Activated CD8-positive, alpha-beta T cell treated with anti-CD3 and anti-CD28 coated beads for 36 hours (primary cell): ENCODE measurements at places on chromosomes 4 and X. TPM values are rescaled to one million over a fixed set of nuclear protein-coding genes. Genes with fewer than 3 reads are reported as not detected.

FRMPD3 gene
- total RNA-seq: not detected

DUSP21 gene
- not detected for total RNA-seq

CAMK2D gene
- total RNA-seq: 62.8 TPM

TXK gene
- 20.6 TPM for total RNA-seq

SLIT2 gene
- total RNA-seq: not detected

IQCM gene
- total RNA-seq: not detected

HSFX3 gene
- total RNA-seq: not detected

AFM gene
- not detected for total RNA-seq

ARL13A gene
- total RNA-seq: not detected

- no peak for DNase-seq
Observed at GRCh38 chrX:70066646-70067045, 4.4 kb downstream of the OTUD6A start.

DNA sequence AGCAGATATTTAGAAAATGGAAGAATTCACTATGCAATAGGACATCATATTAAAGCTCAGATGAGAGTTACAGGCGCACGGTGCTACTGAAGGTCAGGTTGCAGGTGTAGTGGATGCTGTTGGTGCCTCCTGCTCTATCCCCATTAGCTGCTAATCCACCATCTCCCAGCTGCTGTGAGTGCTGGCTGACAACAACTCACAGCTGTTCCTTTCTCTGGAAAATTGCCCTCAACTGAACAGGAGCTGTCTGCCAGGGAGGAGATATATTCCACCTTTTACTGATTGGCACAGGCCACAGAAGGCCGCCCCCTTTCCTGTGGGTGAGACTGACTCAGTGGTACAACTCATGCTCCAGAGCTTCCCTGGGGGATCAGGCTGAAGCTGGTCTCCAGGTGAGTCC is 48.7 kb downstream of the UCHL1 start:
- DNase-seq: no peak

GRCh38 chr4:185128272-185129119 is 14.6 kb upstream of the SLC25A4 start:
- peak; percentile 31 for DNase-seq

DNA sequence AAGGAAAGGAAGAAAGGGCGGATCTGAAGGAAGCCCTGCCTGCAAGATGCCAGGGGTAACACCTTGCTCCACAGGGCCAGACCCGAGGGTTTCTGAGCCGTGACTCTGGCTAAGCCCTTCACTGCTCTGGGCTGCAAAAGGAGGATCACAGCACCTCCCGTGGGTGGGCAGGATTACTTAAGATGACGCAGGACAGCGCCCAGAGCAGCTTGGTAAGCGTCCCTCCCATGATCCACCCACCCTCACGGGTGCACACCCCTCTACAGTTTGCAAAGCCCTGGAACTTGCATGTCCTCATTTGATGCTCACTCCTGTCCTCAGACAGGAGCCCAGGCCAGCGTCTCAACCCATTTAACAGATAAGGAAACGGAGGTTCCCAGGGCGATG is 64.9 kb downstream of the CRMP1 start:
- no peak for DNase-seq

DNA sequence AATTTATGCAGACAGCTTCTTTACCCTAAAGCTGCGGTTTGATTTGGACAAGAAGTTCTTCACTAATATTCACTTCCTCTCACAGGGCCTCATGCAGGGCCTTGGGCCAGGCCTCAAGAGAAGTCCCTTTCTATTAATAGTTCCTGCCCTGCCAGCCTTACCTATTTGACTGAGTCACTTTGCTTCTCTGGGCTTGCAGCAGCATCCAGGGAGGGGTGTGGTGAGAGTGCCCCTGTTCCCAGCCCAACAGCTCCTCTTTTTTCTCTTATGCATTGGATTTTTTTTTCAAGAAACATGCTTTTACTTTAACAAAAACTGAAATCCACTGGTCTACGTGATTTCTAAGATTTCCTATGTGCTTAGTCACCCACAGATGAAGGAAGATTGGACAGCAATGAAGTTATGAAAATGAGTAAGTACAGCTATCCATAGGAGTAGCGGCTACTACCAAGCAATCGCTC is 26.7 kb downstream of the FAM156B start:
- DNase-seq: no peak

DNA sequence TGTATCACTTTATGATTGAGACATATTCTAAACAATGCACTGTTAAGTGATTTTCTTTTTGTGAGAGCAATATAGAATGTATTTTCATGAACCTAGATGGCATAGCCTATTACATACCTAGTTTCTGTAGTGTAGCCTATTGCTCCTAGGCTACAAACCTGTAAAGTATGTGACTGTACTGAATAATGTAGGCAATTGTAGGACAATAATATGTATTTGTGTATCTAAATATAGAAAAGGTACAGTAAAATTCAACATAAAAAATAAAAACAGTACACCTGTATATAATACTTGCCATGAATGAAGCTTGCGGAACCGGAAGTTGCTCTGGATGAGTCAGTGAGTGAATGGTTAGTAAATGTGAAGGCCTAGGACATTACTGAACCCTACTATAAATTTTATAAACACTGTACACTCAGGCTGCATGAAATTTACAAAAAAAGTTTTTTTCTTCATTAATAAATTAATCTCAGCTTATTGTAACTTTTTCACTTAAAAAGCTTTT is 106.7 kb downstream of the VSIG4 start:
- no peak for DNase-seq

GRCh38 chrX:30957753-30958152 is 68.7 kb upstream of the TAB3 start:
- no peak for DNase-seq

DNA sequence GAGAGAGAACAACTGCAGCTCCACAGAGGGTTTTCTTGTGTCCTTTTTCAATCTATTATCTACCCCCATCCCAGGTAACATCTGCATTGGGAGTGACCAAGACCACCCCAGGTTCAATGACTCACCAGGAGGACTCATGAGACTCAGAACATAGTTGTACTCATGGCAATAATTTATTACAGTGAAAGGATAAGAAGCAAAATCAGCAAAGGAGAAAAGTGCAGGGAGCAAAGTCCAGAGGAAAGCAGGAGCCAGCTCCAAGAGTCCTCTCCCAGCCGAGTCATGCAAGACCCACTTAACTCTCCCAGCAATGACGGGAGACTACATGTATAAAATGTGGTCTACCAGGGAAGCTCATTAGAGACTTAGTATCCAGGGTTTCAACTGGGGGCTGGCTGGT is 129.5 kb upstream of the RBPJ start:
- no peak for DNase-seq

- DNase-seq: peak; percentile 84
Observed at GRCh38 chr4:24488399-24489164, 95.8 kb downstream of the DHX15 start.

GRCh38 chr4:2141022-2141761 is 82.1 kb downstream of the NAT8L start:
- no peak for DNase-seq

DNA sequence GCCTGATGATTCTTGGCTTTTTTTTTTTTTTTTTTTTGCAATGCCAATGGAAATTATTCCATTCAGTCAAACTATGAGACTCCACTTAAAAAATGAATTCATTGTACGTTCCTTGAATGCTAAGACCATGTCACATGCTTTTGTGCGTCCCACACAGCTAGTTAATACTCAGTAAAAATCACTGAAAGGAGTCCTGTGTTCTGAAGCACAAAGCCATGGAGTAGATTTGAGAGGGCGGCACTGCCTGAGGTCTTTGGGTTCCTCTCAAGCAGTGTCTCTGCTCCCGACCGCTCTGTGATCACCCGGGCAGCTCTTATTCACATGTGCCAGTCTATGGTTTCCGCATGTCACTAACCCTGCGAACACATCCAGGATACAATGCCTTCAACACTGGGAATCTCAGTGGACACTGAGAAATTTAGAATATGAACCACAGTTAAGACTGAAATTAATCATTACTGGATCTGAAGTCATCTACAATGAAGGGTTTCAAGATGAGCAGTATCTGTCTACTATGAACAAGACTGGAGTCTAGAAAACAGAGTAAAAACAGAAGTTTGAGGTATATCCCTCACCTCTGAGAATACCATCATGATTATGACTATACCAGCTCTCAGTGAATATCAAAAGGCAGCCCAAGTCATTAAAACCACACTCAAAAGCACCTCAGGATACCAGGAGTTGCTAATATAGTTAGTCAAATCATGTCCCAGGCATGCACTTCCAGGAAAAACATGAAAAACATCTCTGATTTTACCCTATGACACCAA is 193.0 kb downstream of the MGST2 start:
- peak; percentile 30 for DNase-seq

DNA sequence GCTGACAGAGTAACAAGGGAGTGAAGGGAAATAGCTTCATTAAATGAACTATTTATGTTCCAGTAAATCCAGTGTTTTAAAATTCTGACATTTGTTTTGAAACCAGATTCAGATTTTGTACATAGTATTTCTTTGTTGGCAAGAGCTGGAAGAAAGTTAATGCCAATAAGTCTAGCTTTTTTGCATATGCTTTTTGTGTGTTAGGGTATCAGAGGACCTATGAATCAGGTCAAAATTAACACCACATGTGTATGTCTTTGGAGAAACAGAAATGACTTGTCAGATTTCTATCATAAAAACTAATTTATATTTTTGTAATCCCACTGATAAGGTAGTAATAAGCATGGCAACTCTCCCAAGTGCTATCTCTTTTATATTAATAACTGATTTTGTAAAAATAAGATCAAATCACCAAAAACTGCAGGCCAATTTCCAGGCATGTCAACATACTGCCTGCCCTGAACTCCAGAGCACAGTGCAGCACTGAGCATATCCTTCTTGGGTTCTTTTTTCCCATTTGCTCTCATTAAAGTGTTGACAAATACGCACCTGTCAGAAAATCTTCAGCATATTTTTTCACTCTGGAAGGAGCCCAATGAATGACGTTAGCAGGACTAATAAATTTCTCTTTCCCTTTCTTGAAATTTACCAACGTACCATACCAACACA is 65.5 kb downstream of the SH3RF1 start:
- no peak for DNase-seq

DNA sequence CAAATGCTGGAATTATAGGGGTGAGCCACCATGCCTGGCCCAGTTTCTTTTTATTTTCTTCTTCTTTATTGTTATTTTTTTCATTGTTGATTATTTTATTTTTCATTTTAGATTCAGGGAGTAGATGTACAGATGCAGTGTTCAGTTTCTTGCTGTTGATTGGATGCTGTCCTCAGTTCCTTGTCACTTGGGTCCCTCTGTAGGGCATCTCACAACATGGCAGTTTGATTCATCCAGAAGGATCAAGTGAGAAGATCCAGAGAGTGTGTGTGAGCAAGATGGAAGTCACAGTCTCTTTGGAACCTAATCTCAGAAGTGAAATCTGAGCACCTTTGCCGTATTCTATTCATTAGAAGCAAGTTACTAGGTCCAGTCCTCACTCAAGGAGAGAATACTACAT is 20.9 kb downstream of the HMGB3 start:
- DNase-seq: no peak

GRCh38 chrX:110267874-110268273 is 50.0 kb downstream of the AMMECR1 start:
- DNase-seq: no peak

GRCh38 chr4:83862471-83862870 is 326.6 kb downstream of the GPAT3 start:
- no peak for DNase-seq
